ENCODE measurements at places on chromosomes 1 and 21.

DNA sequence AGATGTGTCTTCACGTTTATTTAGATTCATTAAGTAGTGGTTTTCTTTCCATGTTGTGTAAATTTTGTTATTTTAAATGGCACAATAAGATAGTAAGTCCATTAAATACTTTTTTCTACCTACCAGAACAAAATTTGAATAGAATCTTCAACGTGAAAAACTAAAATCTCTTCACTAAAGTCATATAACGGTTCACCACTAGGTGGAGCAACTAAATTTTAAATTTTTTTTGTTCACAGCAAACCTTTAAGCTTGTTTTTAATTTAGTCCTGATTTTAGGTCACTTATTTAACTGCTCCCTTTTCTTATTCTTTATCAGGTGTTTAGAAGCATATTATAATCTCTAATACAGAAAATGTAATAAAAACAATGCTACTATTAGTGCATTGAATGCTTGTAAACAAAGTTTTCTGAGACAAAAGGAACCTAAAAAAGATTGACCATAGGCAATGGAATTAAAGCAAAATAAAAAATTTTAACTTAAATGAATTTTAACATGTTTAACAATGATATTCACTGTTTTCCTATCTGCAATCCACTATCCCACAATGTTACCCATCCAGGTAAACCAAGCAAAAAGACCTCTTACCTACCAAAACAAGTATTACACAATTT, 28.3 kb upstream of the PKN2 start:
- no peak for DNase-seq

- DNase-seq, result no peak
Measured at GRCh38 chr1:66311092-66311491, 222.9 kb upstream of the SGIP1 start.

- no peak for DNase-seq
Measured at GRCh38 chr1:17350928-17351446, 21.0 kb upstream of the PADI6 start.

DNA sequence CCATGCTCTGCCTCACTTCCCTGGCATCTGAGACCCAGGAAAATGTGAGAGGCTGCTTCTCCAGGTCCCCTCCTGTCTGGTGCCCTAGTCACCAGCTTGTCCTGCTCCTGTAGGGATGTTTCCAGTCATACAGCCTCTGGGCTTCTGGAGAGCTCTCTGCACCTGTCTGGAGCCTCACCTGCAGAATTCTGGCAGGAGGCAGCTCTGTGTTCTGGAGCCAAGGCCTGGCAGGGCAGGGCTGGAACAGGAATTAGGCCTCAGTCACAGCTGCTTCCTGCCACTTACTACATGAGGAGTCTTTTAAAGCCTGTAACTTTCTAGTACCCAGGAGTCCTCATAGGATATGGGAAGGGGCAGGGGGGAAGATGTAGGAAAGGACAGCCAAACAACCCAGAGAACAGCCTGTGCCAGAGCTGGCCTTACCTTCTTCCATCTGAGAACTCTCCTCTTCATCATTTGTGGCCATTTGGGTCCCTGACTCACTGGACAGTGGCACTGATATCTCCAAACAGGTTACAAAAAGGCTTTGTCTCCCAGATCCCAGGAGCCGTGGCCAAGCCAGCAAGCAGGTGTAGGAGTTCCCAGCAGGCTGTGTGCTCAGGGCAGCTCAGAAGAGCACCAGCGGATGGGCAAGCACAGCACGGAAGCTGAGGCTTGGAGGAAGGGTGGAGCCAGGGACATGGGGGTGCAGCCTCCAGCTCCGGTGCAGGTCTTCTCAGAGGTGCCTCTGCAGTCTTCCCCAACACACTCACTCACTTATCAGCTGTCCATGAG, 31.4 kb upstream of the ARTN start:
- no peak for DNase-seq

- DNase-seq, result peak; percentile 52
Measured at GRCh38 chr1:230326971-230327891, 98.9 kb downstream of the PGBD5 start.

GRCh38 chr1:15406614-15407559, 2.8 kb upstream of the EFHD2 start:
- no peak for DNase-seq

DNA sequence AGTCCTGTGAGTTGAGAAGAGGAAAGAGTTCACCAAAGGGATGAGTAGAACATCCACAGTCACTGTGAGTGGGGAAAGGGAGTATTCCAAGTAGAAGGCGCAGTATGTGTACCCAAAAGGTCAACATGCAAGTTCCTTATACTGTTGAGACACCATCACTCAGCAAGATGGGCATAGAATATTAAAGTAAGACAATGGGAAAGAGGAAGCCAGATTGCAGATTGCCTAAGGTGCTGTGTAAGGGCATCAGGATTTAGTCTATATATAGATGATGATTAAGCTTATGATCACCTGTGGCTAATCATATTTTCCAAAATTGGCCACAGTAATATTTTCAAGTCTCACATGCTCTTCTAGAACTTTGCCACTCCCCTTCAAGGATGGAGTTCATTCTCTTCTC, 120.1 kb upstream of the CAMK1G start:
- DNase-seq, result no peak

- no peak for DNase-seq
Measured at GRCh38 chr1:110228869-110229268, 18.8 kb downstream of the KCNC4 start.

DNA sequence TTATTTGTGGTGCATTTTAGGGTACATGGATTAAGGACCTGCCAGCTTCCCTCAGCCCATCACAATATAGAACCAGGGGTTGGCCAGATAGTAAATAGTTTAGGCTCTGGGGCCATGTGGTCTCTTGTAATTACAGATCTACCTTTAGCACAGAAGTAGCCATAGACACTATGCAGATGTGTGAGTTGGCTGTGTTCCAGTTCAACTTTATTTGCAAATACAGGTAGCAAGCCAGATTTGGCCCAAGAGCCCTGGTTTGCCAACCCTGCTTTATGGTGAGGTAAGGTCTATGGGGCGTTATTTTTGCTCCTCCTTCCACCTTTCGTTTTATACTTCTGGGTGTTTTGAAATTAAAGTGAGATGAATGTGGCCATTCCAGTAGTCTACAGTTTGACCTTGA, 48.7 kb downstream of the MRPS6 start:
- no peak for DNase-seq

DNA sequence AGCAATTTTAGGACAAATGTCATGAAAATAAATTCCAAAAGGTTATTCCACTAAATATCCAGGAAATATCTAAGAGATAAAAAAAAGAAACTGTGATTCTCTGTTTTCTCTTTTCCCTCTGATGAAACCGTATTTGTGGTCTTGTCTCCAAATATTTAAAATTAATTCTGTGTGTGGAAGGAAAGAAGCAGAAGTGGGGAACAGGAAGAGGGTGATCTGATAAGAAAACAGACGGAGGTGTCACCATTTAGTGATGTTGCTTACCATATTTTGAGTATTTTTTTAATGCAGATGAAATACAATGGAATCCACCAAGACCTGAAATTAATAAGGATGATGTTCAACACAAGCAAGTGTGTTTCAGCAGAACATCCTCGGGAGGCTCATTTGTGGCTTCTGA, 29.6 kb downstream of the CLCA1 start:
- DNase-seq, result no peak

DNA sequence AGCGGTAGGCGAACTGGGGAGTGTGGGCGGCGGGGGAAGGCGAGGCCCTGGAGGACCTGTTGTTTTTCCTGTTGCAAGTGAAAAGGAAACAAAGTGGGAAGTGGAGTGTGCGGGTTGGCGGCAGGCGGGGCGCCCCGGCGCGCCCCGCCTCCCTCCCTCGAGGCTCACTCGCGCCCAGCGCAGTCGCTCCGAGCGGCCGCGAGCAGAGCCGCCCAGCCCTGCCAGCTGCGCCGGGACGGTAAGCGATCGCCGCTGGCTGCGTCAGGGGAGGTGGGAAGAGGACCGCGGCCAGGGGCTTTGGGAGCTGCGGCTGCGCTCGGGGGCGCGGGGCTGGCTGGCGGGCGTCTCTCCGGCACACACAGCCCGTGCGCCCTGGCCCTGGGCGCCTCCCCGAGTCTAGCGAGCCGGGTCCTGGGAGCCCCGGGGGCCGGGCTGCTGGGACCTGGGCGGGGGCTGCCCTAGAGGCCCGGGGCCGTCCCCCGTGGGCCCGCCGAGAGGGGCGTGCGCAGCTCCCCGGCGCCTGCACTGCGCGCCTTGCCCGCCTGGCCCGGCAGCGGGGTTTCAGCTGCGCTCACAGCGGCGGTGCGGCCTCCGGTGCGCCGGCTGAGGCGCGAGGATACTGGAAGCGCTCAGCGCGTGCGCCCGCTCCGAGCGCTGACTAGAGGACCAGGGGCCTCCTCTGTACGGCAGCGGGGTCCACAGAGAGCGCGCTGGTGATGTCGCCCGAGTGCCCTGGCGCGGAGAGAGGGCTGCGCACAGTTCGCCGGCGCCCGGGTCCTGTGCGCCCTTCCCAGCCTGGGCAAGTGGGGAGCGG, at the start of gene PIK3CD:
Gene PIK3CD (plus strand): TSS at position 167 of the 814 bp plus-strand sequence. CDS start 58,725 bp downstream, outside the sequence.
- no peak for DNase-seq

- no peak for DNase-seq
Measured at GRCh38 chr1:154999571-155000410, 2.8 kb upstream of the ZBTB7B start.

GRCh38 chr1:34870395-34870794, 10.8 kb upstream of the SMIM12 start:
- no peak for DNase-seq

- no peak for DNase-seq
Measured at GRCh38 chr1:67327864-67328466, 20.3 kb downstream of the IL12RB2 start.

DNA sequence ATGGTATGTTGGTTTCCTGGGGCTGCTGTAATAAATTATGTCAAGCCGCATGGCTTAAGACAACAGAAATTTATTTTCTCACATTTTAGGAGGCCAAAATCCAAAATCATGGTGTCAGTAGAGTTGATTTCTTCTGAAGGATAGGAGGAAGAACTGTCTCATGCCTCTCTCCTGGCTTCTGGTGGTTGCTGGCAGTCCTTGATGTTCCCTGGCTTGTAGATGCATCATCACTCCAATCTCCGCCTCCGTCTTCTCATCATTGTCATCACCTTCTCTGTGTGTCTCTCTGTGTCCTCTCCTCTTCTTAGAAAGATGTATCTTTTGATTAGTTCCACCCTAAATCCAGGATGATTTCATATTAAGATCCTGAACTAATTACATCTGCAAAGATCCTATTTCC, 124.7 kb upstream of the CTTNBP2NL start:
- DNase-seq, result no peak

Measured in liver (tissue), 10 donors.